MCF 10A (cell line): ENCODE measurements at places on chromosomes 2 and 18. TPM values are rescaled to one million over a fixed set of nuclear protein-coding genes. Genes with fewer than 3 reads are reported as not detected.

DNA sequence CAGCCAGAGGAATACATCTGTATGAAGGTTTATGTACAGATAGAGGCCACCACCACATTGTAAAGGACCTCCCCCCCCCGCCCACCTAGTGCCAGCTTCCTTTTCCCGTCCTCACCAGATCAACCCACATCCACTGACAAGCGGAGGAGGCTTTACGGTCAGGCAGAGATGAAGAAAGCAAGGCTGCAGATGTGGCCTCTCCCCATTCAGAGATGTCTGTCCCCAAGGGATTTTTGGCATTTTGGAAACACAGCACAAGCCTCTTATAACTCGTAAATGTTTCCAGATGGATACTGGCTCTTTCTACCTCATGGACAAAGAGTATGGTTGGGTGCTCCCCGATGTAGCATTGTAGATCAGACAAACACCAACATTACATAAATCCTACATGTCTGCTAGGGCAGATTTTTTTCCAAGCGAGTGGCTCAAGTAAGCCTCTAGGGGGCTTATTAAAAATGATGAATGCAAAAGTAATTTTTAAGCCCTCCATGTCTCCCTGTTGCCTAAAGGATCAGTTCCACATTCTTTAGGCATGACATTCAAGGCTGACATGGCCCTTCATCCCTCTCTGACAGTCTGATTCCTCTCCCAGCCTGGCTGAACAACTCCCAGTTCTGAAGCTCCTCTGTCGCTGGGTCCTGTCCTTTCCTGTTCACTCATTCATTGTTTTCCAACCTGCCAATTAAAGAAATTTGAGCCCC, 11.7 kb downstream of the VIT start:
- no peak for DNase-seq

GRCh38 chr2:241502281-241502680, 6.1 kb downstream of the STK25 start:
- DNase-seq = no peak

- no peak for DNase-seq
Measured at GRCh38 chr2:168560817-168561499, 104.9 kb downstream of the CERS6 start.

DNA sequence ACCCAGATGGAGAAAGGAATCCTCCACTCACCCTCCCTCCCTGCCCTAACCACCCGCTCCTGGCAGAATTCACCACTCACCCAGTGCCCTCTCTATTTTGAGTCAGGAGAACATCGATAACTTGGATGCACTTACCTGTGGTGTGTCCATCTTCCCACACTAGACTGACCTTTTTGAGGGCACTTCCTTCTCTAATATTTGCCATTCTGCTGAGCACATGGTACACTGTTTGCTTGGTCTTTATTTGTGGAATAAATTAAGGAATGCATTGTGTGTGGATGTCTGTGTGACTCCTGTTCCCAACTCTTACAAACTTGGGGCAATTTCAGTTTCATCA, 133.7 kb downstream of the ACKR3 start:
- DNase-seq = no peak

DNA sequence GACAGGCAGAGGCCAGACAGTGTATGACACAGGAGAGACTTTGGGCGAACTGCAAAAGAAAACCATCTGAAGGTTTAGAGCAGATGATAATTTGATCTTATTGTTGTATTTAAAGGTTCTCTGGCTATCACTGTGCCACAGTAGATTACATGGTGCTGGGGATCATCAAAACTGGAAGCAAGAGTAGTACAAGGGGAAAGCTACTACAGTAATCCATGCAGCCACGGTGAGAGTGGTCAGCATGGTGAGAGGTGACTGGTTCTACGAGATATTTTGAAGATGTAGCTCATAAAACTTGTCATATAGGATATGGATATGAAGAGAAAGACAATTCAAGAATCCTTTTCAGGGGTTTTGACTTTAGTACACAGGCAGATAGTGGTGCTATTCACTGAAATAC, 194.8 kb upstream of the GULP1 start:
- no peak for DNase-seq

GRCh38 chr2:236568068-236568921, 1.3 kb upstream of the ACKR3 start:
- no peak for DNase-seq

GRCh38 chr2:152587187-152587947, 129.9 kb downstream of the PRPF40A start:
- no peak for DNase-seq

DNA sequence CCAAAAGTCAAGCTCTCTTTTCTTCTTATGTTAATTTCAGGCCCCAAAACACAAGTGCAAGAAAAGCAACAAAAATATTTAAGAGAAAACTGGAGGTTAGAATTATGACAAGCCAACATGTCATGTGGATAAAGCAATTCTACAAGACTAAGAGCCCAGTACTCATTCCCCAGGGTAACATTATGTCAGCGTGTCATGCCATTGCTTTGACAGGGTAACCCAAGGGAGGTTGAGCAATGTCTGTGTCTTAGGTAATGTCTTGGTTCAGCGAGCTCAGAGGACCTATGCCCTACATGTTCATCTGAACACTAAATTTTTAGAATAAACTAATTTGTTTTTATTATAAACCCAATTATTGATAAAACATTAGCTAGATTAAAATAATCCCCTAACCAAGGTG, 173.2 kb upstream of the ZNF804A start:
- DNase-seq = peak; percentile 51

GRCh38 chr2:1922402-1923025, 178.2 kb upstream of the PXDN start:
- no peak for DNase-seq

GRCh38 chr2:212921711-212922110, 229.7 kb downstream of the IKZF2 start:
- DNase-seq = no peak

GRCh38 chr2:48112911-48113680, 206.8 kb upstream of the FBXO11 start:
- no peak for DNase-seq

GRCh38 chr2:220057391-220057790, 430.0 kb downstream of the SLC4A3 start:
- no peak for DNase-seq

DNA sequence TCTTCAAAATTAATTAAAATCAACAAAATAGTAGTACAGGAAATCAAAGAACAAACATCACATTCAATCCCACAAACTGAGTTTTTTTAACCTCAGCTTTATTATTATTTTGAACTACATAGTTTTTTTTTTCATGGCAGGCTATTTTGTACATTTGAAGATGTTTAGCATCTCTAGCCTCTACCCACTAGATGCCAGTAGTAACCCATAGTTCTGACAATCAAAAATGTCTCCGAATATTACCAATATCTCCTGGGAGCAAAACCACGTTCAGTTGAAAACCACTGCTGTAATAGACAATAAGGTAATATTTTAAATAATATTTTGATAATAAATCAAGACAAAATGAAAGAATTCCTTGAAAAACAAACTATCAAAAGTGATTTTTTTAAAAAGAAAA, 702.6 kb upstream of the LRRTM1 start:
- peak; percentile 16 for DNase-seq

DNA sequence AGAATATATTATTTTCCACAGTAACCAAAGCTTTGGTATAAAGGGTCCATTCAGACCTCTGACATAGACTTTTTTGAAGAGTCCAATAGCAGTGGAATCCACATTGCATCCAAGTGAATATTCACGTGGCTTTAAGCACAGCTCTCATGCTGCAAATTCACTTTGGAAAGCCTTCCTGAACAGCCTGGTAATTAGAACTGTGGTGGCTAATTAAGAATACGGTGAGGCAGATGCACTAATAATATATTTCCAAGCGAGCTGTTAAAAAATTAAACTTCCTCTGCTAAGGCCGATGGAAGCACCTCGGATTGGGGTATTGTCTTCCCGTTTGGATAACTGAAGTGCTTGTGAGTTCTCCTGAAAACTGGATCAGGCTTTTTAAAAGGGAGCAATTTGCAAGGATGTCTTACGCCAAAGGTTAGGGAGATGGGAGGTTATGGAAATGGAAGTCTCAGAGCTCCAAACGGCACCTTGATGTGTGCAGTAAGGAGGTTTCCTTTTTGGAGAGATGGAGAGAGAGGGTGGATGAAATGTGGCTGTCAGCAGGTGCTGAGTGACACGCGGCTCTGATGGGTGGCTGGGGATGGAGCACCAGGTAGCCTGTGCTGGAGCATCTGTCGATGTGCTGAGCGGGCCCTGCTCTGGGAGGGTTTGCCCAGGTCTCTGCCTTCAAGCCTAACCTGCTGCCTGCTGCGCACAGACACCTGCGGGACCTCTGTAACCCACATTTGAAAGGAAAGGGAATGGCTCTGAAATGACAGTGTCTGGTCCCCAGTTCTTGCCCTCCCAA, 37.5 kb downstream of the CABLES1 start:
- DNase-seq = no peak

- DNase-seq = no peak
Measured at GRCh38 chr2:226647621-226648518, 151.8 kb downstream of the IRS1 start.

DNA sequence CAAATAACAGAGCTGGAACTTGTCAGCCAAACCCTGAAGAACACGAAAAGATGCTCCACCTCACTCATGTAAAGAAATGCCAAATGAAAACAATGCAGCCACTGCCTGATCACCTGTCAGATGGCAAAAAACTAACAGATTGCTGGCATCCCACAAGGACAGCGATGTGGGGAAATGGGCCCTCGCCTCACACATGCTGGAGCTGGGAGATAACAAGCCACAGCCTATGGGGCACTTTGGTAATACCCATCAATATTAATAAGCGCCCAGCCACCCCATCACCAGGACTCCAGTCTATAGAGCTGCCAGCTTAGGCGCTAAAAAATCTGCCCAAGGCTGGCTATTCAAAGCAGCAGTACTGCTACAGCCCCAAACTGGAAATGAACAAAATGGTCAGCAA, 27.0 kb downstream of the TFCP2L1 start:
- no peak for DNase-seq

DNA sequence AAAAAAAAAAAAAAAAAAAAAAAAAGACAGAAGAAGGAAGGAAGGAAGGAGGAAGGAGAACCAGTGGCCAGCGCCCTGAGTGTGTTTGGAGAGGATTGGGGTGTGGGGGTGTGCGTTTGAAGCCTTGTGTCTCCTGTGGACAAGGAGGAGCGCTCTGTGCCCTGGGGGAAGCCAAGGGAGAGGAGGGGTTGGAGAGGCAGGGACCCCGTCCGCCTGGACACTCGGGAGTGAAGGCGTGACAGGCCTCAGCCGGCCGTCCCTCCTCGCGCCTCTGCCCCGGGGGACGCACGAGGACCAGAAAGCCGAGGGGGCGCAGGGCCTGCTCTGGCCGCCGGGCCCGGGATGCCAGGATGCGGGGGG, 44.9 kb downstream of the SERTAD2 start:
- DNase-seq = no peak

DNA sequence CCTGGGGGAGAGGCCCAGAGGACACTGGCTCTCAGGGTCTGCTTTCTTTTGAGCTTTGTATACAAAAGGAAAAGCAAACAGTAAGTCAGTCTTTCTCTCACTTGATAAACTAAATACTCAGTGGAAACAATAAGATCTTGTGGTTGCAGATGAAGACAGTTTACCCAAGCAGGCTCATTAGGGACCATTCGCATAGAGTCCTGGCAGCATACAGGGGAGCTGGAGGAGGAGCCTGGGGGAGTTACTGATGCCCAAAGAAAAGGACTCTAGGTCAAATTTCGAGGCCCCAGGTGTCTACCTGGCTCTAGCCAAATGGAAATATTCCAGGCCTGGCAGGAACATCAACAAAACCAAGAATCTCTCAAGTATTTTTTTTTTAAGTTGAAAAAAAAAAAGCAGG, 225.3 kb downstream of the CNTNAP5 start:
- no peak for DNase-seq

DNA sequence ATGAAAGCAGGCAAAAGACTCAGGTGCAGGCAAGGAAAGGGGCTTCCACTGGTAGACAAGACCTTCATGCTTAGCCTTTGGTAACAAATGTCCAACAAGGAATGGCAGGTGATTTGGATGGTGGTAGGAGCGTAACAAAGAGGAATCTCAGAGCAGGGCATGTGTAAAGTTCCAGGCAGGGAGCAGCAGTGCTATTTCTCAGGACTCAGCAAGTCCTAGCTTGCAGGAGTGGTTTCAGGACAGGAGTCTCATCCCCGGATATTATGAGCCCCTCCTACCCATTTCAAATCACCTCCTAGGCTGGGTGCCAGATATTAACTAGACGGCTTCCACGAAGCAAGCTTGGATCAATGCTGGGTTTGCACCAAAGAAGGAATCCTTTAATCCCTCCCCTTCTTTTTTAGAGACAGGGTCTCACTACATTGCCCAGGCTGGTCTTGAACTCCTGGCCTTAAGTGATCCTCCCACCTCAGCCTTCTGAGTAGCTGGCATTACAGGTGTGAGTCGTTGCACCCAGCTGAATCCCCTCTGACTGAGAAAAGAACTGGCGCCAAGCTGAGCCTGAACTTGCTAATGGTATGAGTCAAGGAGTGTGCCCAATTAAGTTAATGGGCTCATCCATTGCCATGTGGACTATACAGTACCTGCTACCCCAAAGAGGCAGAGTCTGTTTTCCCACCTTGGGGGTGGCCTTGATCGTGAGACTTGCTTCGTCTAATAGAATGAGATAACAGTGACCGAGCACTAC, 190.3 kb downstream of the ARL4C start:
- DNase-seq = peak; percentile 60

- peak; percentile 25 for DNase-seq
Measured at GRCh38 chr18:66553824-66554223, 50.1 kb downstream of the CDH19 start.

DNA sequence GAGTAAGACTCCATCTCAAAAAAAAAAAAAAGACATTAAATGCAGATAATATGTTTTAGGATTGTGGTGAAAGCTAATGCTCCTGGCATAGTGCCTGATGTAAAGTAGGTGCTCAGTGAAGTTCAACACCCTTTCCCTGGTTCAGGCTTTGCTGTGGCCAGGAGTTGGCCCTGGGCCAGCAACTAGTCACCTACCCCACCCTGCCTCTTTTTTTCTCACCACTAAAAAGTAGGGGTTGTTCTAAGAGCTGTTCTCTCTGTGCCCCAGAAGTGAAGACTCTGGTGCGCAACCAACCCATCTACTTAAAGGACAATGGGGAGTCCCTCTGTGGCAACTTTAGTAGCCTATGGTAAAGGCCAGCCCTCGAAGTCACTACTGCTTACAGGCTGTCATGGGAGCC, 75.9 kb downstream of the DNMT3A start:
- DNase-seq = peak; percentile 44

PEX13 gene
- 18.5 and 18.6 TPM in 2 replicates for total RNA-seq

SLC19A3 gene
- total RNA-seq = not detected in 2 replicates

SH3RF3 gene
- total RNA-seq = 21.0 and 21.7 TPM in 2 replicates

NR4A2 gene
- total RNA-seq = 1.4 and 2.6 TPM in 2 replicates

LYPD6B gene
- 0.37 TPM in 2 replicates for total RNA-seq

IHH gene
- not detected in 2 replicates for total RNA-seq

NXPH2 gene
- total RNA-seq = not detected in 2 replicates
